ENCODE measurements at places on chromosomes 4 and X. TPM values are rescaled to one million over a fixed set of nuclear protein-coding genes. Genes with fewer than 3 reads are reported as not detected.

The ESX1 gene
- not detected for polyA plus RNA-seq

DNA sequence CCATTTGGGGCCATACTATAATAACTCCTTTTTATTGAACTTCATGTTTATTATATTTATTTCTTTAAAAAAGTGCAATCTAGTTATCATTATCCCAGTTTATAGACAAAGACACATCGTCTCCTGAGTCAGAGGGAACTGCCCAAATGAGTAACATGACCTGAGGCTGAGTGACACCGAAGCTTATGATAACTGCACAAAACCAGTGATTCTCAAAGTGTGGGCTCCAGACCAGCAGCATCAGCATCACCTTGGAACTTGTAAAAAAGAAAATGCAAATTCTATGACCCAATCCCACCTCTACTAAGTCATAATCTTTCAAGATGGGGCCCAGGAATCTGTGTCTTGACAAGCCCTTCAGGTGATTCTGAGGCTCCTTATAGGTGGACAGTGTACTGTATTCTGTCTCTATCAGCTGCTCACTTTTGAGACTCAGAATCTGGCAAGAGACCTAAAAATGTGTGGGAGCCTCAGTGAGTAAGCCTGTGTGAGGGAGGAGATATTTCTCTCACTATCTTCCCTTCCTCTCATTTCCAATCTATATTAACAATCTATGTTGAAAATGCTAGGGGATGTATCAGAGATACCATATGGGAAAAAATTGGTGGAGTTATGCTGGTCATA, 147.0 kb downstream of the PACRGL start:
- no peak for DNase-seq
- no peak overlapping the region for H3K27ac ChIP-seq
- no peaks in the 10 kb centered on the region for H3K36me3 ChIP-seq
- no peaks in the 10 kb centered on the region for H3K4me1 ChIP-seq
- no peaks in the 10 kb centered on the region for H3K27me3 ChIP-seq
- H3K4me3 ChIP-seq, result no peak overlapping the region

The OSTC gene
- polyA plus RNA-seq, result 149 TPM

The CTAG1B gene
- not detected for polyA plus RNA-seq

DNA sequence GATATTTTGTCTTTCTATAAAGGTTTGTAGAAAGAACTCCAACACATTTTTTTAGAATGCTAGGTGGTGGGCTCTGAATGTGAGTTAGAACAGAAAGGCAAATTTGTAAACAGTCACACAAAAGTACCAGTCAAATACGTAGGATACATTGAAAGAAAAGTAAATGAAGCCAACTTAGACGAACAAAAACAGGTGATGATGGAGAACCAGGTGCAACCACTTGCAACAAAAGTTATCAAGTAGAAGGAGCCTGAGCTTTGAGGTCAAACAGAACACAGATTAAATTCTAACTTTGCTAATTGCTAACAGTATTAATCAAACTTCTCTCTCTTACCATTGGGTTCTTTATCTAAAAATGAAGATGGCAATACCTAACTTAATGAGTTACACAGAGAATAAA, 62.7 kb upstream of the DAPP1 start:
- H3K27me3 ChIP-seq, result no peaks in the 10 kb centered on the region
- H3K4me1 ChIP-seq, result peaks cover 2% of the 10 kb centered on the region
- H3K27ac ChIP-seq, result no peak overlapping the region
- peak; percentile 52 for DNase-seq

DNA sequence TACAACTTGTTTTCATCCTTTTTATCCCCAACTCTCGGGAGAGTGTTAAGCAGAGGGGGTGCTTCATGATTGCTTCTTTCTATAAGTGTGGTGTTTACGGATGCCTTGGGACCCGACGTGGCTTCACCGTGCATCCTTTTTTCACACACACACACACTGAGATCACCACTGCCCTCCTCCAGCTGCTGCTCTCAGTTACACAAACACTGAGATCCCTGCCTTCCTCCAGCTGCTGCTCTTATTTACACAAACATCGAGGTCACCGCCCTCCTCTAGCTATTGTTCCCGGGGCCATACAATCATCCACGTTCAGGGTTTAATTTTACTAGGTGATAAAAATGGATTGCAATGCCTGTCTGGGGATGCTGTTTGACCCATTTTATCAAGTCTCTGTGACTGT, 155.4 kb upstream of the FAM9B start:
- no peaks in the 10 kb centered on the region for H3K36me3 ChIP-seq
- no peaks in the 10 kb centered on the region for H3K4me1 ChIP-seq
- no peak overlapping the region for H3K4me3 ChIP-seq

The ARHGAP6 gene
- 6.0 TPM for polyA plus RNA-seq

The TLR10 gene
- polyA plus RNA-seq, result 0.14 TPM

The FABP2 gene
- not detected for polyA plus RNA-seq

DNA sequence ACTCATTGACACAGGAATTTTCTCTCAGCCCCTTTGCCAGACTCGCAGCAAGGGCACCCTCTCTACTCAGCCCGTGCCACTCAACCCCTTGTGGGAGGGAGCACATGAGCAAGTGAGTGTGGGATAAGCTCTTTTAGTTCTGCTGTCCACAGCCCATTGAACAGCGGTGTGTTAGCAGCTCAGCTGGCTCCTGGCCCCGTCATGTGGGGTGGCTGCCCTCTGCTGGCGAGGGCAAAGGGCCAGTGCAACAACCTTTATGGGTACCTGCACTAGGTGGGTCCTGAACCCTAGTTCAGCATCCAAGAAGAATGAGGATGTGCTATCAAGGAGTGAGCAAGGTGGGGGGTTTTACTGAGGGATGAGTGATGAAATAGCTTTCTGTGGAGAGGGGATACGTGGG, 85.0 kb upstream of the ZNF81 start:
- no peaks in the 10 kb centered on the region for H3K36me3 ChIP-seq
- no peak overlapping the region for H3K4me3 ChIP-seq
- no peak overlapping the region for H3K27ac ChIP-seq
- DNase-seq, result no peak
- H3K4me1 ChIP-seq, result no peaks in the 10 kb centered on the region

The XPNPEP2 gene
- polyA plus RNA-seq, result 0.61 TPM

DNA sequence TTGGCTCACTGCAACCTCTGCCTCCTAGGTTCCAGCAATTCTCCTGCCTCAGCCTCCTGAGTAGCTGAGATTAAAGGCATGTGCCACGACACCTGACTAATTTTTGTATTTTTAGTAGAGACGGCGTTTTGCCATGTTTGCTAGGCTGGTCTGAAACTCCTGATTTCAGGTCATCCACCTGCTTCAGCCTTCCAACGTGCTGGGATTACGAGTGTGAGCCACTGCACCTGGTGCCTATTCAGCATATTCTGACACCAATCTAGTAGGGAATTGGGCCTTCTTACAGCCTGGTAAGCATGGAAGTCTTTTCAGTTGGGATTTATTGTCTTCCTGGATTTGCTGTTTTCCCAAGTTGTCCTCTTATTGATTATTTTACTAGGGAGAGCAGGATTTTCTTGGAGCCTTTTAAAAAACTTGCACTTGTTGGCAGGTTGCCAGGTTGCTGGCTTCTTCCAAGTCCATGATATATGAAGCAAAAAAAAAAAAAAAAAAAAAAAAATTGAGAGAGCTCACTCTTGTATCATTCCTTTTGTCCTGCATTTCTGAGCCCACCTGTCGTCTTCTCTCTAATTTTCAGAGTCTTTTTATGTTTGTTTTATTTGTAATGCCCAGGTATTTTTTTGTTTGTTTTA, 43.7 kb downstream of the TMPRSS11E start:
- no peak overlapping the region for H3K27ac ChIP-seq
- no peaks in the 10 kb centered on the region for H3K4me1 ChIP-seq
- DNase-seq, result peak; percentile 20

DNA sequence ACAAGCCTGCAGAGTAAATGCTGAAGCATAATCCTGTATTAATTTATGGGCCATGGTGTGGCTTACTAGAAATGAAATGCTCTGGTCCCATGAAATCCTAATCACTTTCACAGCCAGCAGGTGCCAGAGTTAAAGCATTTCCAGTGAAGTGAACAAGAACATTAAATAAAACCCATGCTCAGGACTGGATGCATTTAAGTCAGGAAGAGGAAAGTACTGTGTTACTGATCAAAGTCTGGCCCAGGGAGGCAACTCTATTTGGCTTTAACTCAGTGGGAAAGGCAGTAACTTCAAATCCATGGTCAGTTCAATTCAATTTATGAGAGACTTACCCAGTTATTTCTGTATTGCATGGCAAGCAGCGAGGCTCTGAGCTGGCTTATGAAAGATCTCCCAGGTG, 29.2 kb downstream of the AGA start:
- H3K4me1 ChIP-seq, result no peaks in the 10 kb centered on the region
- H3K27me3 ChIP-seq, result no peaks in the 10 kb centered on the region
- no peaks in the 10 kb centered on the region for H3K36me3 ChIP-seq
- no peak overlapping the region for H3K27ac ChIP-seq

DNA sequence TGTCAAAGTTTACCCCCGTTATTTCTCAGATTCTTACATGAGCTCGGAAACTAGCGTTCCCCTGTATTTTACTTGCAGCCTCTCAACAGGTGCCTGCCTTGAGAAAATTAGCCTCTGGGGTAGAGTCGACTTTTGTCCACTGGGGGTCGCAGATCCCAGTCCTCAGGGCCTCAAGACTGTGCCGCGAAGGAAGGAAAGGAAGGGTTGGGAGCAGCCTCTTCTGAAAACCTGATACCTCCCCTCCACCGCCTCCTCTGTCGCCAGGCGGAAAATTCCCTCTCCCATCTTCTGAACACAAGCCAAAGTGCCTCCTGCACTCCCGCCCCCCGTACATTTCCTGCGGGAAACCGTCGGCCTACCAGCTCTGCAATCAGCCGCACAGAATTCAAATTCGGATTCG, 44.4 kb upstream of the TMSB15B start:
- no peak overlapping the region for H3K4me3 ChIP-seq
- peak; percentile 69 for DNase-seq
- peaks cover 28% of the 10 kb centered on the region for H3K27me3 ChIP-seq

DNA sequence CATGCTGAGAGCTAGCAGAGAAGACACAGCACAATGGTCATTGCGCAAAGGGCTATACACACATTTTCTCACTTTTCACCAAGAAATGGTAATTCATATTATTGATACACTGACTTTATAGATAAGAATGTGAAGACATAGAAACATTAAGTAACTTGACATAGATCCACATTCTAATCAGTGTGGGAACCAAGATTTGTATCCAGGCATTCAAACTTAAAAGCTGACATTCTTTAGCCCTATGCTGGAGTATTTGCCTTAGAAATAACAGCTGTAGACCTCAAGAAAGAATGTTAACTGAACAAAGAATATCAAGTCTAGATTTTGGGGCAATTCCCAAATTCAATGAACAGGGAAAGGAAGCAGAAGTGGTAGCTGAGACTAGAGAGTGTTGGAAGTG, 384.8 kb downstream of the IL15 start:
- DNase-seq, result no peak
- no peaks in the 10 kb centered on the region for H3K27me3 ChIP-seq
- H3K4me3 ChIP-seq, result no peak overlapping the region
- H3K36me3 ChIP-seq, result no peaks in the 10 kb centered on the region

DNA sequence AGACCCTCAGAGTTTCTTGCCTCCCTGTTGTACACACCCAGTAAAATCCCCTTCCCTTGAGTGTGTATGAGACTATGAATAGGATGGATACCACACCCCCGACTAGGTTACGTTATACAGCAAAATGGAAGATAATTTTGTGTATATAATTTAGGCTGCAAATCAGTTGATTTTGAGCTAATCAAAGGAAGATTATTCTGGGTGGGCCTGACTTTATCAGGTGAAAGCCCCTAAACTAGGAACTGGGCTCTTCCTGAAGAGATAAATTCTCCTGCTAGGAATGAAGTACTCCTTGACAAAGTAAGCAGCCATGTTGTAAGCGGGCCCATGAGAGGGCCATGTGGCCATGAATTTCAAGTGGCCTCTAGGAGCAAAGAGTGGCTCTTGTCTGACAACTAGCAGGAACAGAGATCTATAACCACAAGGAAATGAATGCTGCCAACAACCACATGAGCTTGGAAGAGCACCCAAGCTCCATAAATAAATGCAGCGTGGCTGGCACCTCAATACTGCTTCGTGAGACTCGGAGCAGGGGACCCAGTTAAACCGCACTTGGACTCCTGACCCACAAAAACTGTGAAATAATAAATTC, 646.4 kb downstream of the IL1RAPL1 start:
- no peaks in the 10 kb centered on the region for H3K4me1 ChIP-seq
- no peak overlapping the region for H3K4me3 ChIP-seq
- no peaks in the 10 kb centered on the region for H3K27me3 ChIP-seq
- no peak for DNase-seq

- H3K27ac ChIP-seq, result no peak overlapping the region
- no peaks in the 10 kb centered on the region for H3K4me1 ChIP-seq
- peaks cover 5% of the 10 kb centered on the region for H3K27me3 ChIP-seq
- H3K36me3 ChIP-seq, result no peaks in the 10 kb centered on the region
Measured at GRCh38 chr4:634599-634985, 9.2 kb downstream of the PDE6B start.

- DNase-seq, result no peak
- peaks cover 21% of the 10 kb centered on the region for H3K4me1 ChIP-seq
- no peaks in the 10 kb centered on the region for H3K27me3 ChIP-seq
- no peaks in the 10 kb centered on the region for H3K36me3 ChIP-seq
- no peak overlapping the region for H3K27ac ChIP-seq
Measured at GRCh38 chr4:154416190-154416547, 75.4 kb downstream of the DCHS2 start.

- H3K4me3 ChIP-seq, result no peak overlapping the region
- no peak for DNase-seq
- no peak overlapping the region for H3K27ac ChIP-seq
- H3K27me3 ChIP-seq, result peaks cover 3% of the 10 kb centered on the region
- no peaks in the 10 kb centered on the region for H3K36me3 ChIP-seq
- no peaks in the 10 kb centered on the region for H3K4me1 ChIP-seq
Measured at GRCh38 chrX:129557844-129558480, 17.9 kb downstream of the OCRL start.

GRCh38 chr4:40149960-40150385, 46.9 kb upstream of the RHOH start:
- H3K27me3 ChIP-seq, result no peaks in the 10 kb centered on the region
- peak; percentile 48 for DNase-seq
- no peaks in the 10 kb centered on the region for H3K4me1 ChIP-seq

GRCh38 chr4:33737726-33738125, 2506.6 kb downstream of the ARAP2 start:
- H3K36me3 ChIP-seq, result no peaks in the 10 kb centered on the region
- H3K27ac ChIP-seq, result no peak overlapping the region
- H3K4me1 ChIP-seq, result no peaks in the 10 kb centered on the region

GRCh38 chr4:139619644-139620043, 46.0 kb upstream of the MGST2 start:
- no peaks in the 10 kb centered on the region for H3K4me1 ChIP-seq
- no peak overlapping the region for H3K27ac ChIP-seq
- no peaks in the 10 kb centered on the region for H3K36me3 ChIP-seq
- H3K27me3 ChIP-seq, result no peaks in the 10 kb centered on the region

DNA sequence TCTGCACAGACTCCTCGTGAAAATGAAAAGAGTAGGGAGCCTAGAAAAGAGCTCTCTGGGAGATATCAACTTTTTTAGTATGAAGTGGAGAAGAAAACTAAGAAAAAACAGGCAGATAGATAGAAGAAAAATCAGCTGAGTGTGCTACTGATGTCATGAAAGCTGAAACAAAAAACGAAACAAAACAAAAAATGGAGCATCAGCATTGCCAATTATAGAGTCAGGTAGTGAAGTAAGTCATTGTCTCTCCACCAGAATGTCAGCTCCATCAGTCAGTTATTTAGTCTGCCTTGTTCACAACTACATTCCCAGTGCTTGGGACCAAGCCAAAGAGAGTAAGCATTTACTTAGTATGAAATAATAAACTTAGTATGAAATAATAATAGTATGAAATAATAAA, 595.1 kb downstream of the STPG2 start:
- no peak overlapping the region for H3K27ac ChIP-seq
- no peak overlapping the region for H3K4me3 ChIP-seq
- no peaks in the 10 kb centered on the region for H3K4me1 ChIP-seq
- no peaks in the 10 kb centered on the region for H3K36me3 ChIP-seq
- no peak for DNase-seq

- no peak overlapping the region for H3K27ac ChIP-seq
- no peak for DNase-seq
Measured at GRCh38 chrX:20016616-20016945, 25.7 kb upstream of the BCLAF3 start.

The TMSB15B gene
- 3.3 TPM for polyA plus RNA-seq
